ENCODE measurements at places on chromosomes 12 and 14.

DNA sequence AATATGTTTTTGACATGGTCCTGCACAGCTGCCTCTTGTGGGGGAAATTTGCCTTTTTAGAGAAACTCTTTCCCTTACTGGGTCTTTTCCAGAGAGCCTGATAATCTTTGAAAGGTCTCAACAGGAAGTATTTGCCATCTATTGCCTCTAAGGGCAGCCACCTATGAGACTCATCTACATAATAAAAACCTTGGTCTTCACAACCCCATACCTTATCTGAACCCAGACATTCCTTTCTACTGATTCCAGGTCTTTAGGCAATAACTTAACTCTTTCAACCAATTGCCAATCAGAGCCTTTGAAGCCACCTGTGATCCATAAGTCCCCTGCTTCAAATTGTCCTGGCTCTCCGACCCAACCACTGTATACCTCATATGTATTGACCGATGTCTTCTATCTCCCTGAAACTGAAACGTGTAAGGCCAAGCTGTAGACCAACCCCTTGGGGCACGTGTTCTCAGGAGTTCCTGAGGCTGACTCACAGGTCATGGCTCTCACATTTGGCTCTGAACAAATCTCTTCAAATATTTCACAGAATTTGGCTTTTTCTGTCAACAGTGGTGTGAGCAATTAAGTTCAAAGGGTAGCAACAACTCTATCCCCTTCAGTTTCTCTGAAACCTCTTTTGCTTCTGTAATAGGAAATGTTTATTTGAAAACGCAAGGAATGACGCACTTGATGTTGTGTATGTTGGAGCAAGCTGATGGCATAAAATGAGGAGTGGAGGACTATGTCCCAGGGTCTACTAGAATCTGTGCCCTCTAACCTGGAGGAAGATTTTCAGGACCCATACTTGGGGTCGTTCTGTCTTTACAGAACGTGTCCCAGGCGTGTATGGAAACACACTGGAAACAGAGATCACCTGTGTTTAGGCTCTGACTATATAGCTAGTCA lies 49.2 kb upstream of the EIF5 start:
- DNase-seq = no peak

DNA sequence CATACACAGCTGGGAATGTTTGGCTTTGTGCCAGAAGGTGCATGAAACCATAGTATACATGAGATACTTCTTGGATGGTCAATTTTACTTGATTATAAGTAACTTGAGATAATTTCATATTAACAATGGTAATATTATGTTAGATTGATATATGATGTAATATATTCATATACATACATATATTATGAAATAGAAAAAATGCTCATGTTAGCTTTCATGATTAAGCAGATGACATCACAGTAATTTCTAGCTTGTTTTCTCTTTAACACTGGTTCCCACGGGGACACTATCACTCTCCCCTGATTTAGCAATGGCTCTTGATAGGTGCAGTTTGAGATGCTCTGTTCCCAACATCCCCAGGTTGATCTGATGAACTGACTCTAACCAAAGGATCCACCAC lies 35.4 kb upstream of the NTF3 start:
- no peak for DNase-seq

GRCh38 chr12:39764944-39765560 lies 145.4 kb upstream of the ABCD2 start:
- no peak for DNase-seq

- DNase-seq = no peak
These were observed 9.5 kb upstream of the PRKD1 start for GRCh38 chr14:29937116-29937515.

DNA sequence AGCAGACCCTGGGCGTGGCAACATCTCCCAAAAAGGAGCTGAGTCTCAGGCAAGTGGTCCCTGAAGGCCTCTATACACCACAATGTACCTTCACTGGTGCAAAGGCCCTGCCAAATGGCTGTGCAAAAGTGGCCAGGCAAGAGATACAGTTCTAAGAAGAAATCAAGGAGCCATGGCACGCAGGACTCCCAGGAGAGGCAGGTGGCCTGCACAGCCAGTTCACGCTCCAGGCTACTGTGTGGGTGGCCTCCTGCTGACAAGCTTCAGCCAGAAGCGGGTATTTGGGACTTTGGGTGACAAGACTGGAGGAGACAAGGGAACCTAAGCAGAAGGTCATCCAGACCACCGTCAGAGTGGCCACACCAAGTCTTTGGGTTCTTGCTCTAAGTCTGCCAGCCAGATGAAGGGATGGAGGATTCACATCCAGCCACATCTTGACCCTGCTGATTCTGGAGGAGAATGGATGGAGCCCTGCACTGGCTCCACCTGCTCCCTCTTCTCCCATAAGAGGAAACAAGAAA lies 20.5 kb upstream of the ZFP36L1 start:
- DNase-seq = no peak

- no peak for DNase-seq
These were observed 47.9 kb downstream of the GTF2A1 start for GRCh38 chr14:81172881-81173280.

DNA sequence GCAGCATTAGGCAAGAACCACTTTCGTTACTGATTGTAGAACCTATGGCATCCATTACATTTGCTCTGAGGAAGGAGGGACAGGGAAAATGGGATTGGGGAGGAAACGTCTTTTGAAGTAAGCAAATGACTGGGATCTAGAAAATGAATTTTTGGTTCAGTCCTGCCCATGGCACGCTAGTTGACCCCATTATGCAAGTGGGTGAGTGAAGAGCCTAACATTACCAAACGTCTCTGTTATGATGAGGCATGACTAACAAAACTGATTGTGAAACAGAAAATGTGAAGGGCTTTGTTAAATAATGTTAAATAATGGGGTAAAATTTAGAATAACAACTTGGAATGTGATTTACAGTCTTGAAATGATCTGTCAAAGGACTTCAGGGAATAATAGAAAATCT lies 38.9 kb downstream of the CPSF2 start:
- DNase-seq = peak; percentile 34

GRCh38 chr14:53570411-53571387 lies 385.9 kb downstream of the BMP4 start:
- no peak for DNase-seq
